Dorsolateral prefrontal cortex (tissue), 122 donors: ENCODE measurements at places on chromosomes 1 and 21.

DNA sequence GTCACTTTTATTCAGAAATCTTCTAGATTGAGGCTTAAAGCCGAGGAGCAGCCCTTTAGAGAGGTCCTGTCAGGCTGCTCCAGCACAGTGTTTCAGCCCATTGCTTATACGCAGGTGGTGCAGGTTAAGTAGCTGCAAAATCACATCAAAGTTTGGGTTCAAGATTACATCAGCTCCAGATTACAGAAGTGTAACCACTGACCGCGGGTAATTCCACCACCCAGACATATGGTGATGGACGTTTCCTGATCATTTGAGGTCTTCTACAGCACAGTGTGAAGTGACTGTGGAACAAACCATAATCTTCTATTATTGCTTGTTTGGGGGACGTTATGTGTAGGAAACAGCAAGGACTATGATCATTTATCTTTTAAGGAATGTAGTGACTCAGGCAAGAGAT, 11.8 kb downstream of the C1orf115 start:
- DNase-seq: no peak

DNA sequence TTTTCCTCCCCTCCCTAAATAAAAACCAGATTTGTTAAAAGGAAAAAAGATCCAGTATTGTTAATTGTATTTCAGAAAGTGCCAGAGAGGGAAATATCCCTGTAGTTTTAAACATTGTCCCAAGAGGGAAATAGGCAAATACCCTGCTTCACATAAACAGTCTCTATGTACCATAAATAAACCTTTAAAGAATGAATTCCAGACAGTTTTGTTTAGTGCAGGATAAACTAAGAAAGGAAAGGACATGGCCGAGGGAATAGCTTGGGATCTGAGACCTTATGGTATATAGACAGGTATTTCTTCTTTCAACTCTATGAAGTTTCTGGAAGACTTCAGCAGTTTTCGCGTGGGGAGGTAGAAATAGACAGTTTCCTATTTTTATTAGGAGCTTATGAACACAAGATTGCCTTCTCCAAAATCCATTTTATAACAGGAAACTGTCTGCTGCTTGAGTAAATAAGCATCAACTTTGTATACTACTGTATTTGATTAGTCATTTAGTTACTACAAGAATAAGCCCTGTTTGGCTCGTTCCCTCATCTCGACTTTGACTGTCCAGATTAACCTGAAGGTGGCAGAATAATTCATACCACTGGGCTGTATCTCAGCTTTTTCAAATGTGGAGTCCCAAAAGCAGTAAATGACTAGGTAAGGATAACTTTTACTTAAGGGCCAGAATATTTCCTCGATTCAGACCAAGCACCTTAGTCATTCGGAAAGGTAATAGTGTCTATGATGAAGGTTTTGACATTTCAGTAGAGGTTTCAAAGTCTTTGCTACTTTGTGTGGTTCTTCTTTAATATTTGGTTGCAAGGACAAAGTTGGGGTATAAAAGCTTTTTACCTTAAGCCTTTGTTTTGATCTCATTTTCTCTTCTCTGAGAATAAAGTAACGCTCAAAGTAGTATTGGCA, 177.5 kb downstream of the VPS13D start:
- no peak for DNase-seq

GRCh38 chr1:97042551-97042950, 321.0 kb downstream of the PTBP2 start:
- no peak for DNase-seq

GRCh38 chr1:117654493-117655219, 48.8 kb downstream of the TENT5C start:
- DNase-seq: no peak

DNA sequence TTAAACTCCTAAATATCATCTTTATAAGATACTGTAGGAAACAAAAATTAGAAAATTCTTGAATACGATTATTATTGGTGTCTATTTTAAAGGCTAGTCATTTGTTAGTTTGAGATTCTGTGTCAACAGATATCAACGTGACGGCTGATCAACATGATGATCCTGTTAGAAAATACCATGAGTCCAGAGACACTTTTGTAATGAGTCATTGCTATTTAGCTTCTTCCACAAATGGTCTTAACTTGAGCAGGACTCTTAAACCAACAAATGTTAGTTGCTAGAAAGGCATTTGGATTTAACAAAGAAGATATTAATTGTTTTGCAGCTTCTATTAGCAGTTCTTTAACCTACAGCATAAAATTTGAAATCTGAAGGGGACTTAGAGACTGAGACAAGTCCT, 131.2 kb downstream of the TGFB2 start:
- no peak for DNase-seq

DNA sequence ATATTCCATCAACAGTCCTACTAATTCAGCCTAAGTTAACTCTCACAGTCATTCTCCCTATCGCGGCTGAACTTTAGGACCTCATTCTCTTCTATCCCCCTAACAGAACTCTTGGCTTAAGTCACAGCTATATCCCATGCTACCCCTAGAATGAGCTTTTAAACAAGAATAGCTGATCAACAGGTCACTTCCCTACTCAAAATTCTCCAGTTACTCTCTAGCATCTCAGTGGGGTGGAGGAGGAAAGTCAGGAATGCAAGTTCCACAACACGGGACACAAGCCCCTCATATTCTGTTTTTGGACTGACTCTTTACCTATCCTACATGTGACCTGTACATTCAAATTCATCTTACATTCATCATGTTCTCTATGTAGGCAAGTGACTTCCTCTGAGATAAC, 21.0 kb downstream of the MRPL39 start:
- no peak for DNase-seq

DNA sequence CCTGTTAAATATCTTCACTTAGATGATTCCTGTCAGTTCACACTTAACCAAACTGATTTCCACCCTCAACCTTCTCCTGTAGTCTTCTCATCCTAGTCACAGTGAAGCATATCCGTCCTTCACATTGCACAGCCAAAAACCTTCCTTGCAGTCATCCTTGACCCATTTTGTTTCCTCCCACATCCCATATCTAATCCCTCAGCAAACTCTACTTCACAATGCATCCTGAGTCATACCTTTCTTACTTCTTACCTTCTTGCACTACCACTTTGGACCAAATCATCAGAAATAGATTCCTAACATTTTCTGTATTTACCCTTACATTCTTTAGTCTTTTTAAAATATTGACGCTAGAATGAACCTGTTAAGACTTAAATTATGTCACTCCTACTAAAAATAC, 86.9 kb downstream of the OLFML2B start:
- no peak for DNase-seq

GRCh38 chr1:200795156-200795555, 56.5 kb downstream of the CAMSAP2 start:
- DNase-seq: no peak

DNA sequence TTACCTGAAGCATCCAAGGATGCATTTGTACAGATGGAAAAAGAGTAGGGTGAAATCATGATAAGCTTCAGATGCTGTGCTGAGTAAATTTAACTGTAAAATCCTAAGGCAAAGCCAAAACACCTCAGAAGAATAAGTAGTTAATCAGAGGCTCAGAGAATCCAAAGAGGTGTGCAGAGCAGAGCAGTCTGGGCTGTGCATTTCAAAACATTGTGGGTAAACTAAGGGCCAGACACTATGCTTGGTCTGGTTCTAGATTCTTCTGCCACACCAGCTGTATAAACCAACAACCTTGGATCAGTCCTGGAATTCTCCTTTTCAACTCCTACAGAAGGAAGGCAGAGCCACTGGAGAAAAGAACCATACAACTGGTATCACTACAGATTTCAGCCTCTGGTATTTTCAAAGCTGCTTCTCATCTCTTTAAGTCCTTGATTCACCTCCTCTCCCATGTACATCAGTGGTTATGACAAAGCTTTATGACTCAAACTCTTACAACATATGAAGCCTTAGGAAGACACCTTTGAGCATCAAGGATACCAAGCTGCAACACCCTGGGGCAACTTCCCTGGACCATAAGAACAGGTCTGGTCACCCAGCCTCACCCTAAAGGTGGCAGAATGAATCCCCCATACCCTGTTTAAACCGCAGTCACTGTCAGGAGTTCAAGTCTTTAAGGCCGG, 11.6 kb upstream of the HIPK1 start:
- no peak for DNase-seq

DNA sequence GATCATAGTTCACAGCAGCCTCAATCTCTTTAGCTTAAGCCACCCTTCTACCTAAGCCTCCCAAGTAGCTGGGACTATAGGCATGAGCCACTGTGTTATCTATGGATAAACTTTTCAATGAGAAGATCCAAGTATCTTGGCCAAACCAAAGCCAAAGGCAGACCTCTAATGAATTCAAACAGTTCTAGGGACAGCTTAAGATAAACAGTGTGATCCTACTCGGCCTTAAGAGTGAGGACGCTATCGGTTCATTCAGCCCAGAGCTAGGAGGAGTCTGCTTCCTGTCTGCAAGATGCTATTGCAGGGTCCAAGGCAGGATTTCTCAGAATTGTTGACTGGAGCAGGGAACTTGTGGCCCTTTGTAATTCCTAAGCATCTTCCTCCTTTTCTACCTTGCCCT, 368.7 kb downstream of the ST6GALNAC3 start:
- DNase-seq: no peak

DNA sequence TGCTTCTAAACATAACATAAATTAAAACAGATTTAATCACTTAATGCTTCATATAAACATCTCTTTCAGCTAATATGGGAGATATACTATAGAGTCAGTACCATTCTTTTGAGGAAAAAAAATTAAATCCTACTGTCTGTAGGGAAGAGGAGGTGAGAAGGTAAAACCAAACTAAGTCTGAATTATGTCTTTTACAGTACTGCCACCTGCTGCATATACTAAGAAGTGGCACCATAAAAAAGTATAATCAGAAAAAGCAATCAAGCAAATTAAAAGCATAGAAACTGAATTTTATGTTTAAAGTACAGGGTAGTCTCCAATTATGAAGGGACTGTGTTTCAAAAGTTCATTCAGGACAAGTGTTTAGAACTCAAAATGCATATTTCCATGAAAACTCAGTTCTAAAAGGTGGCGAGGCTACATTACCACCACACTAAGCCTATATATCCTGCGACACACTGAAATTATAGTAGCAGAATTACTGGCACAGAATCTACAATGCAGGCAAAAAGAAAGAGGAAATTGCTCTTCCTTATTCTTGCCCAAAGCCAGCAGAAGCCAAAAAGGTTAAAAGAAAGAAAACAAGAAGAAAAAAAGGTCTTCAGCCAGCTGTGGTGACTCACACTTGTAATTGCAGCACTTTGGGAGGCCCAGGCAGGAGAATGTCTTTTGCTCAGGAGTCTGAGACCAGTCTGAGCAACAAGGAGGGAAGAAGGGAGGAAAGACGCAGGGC, 9.0 kb downstream of the NSL1 start:
- DNase-seq: no peak

DNA sequence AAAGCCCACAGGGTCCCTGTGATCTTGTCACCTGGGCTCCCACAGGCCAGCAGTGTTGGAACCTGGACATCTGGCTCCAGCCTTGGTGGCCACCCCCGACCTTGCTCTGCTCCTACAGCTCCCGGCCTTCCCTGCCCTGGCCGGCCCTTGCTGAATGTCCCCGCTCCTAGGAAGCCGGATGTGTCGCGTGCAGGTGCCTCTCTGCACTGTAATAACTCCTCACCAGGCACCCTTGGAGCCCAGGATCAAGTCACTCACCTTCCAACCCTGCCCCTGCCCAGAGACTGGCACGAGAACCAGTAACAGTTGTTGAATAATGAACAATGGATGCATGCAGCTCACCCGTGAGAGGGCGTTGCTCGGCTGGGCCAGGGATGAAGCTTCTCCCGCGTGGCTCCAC, 12.1 kb downstream of the PDE9A start:
- DNase-seq: no peak

- DNase-seq: no peak
Observed at GRCh38 chr21:28151758-28152157, 840.9 kb downstream of the LTN1 start.

- DNase-seq: no peak
Observed at GRCh38 chr21:24994717-24995116, 612.6 kb downstream of the MRPL39 start.

DNA sequence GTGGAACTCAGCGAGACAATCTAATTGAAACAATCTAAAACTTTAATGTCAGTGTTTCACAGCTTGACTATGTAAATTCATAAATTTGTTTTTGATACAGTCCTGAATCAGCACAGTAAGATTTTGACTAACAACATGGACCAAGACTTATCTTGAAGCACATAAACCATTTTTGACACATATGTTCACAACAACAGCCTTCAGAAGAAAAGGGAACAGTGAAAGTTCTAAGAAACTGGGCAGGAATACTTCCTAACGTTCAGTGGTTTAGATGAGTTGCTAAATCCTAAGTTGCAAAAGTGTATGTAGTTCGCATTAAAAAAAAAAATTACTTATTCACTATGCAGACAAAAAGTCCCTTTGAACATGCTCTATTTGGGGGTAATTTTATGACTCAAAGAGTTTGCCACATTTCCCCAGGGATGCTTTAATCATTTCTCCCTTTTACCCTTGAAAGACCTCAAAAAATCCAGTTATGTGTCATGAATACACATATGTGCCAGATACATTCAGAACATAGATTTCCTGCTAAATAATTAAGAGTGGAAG, 120.2 kb downstream of the MRPL39 start:
- no peak for DNase-seq

DNA sequence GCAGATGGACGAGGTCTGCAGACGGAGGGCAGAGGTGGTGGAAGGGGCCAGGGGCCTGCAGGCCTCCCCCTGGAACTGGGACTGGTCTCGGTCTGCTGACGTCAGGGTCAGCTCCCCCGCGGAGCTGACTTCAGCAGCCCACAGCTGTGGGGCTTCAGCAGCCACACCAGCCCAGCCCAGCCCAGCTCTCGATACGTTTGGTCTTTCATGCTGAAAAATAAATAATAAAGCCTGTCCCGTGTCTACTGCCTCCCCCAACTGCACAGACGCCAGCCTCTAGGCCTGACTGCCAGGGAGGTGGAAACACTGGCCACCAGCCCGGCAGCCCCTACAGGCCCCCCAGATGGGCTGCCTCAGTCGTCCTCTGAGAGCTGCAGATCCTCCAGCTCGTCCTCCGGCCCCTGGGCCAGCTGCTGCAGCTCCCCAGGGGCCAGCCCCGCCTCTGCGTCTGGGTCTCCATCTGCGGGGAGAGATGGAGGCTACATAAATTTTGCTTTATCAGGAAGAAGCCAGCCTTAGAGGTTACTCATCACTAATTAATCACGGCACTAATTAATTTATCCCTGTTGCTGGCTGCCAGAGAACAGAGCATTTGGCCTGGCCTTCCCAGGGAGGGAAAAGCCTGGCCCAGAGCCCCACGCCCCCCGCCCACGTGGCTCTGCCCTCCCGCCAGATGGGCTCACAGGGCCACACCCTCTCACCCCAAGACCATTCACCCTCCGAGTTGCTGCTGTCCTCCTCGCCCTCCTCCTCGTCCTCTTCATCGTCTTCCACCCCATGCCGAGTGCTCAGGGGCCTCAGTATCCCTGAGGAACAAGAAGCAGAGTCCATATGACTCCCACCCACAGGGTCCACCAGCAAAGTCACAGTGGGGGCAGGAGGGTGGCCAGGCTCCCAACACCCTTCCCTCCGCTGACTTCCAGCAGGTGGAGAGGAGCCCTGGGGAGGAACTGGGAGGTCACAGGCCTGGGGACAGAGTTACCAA, 14.4 kb downstream of the NOC2L start:
- no peak for DNase-seq

- DNase-seq: no peak
Observed at GRCh38 chr1:14791654-14792053, 193.2 kb downstream of the KAZN start.

- no peak for DNase-seq
Observed at GRCh38 chr1:87393445-87394085, 64.9 kb downstream of the LMO4 start.
